ENCODE measurements at places on chromosomes 4 and X. TPM values are rescaled to one million over a fixed set of nuclear protein-coding genes. Genes with fewer than 3 reads are reported as not detected.

- H3K27ac ChIP-seq: no peak overlapping the region
- H3K4me3 ChIP-seq: no peak overlapping the region
- H3K36me3 ChIP-seq: no peaks in the 10 kb centered on the region
- H3K27me3 ChIP-seq: no peaks in the 10 kb centered on the region
- peak; percentile 15 for DNase-seq
- no peaks in the 10 kb centered on the region for H3K4me1 ChIP-seq
These were observed 42.3 kb downstream of the NALF2 start for GRCh38 chrX:69546417-69546816.

GRCh38 chr4:79848329-79848728 is 224.7 kb downstream of the ANTXR2 start:
- H3K4me1 ChIP-seq: peaks cover 29% of the 10 kb centered on the region
- H3K4me3 ChIP-seq: no peak overlapping the region
- peaks cover 8% of the 10 kb centered on the region for H3K36me3 ChIP-seq

GRCh38 chrX:79078114-79078513 is 66.4 kb upstream of the GPR174 start:
- no peak overlapping the region for H3K27ac ChIP-seq
- DNase-seq: no peak
- no peaks in the 10 kb centered on the region for H3K36me3 ChIP-seq
- no peak overlapping the region for H3K4me3 ChIP-seq
- no peaks in the 10 kb centered on the region for H3K4me1 ChIP-seq
- no peaks in the 10 kb centered on the region for H3K27me3 ChIP-seq

GRCh38 chrX:112211459-112211858 is 128.9 kb upstream of the TRPC5 start:
- no peaks in the 10 kb centered on the region for H3K27me3 ChIP-seq
- no peaks in the 10 kb centered on the region for H3K36me3 ChIP-seq
- H3K27ac ChIP-seq: no peak overlapping the region
- H3K4me3 ChIP-seq: no peak overlapping the region

- peak overlapping the region; percentile 27 for H3K27ac ChIP-seq
- peaks cover 13% of the 10 kb centered on the region for H3K4me1 ChIP-seq
- H3K36me3 ChIP-seq: no peaks in the 10 kb centered on the region
- H3K27me3 ChIP-seq: no peaks in the 10 kb centered on the region
These were observed 4.4 kb downstream of the MXD4 start for GRCh38 chr4:2257361-2258081.

- no peak overlapping the region for H3K27ac ChIP-seq
- no peaks in the 10 kb centered on the region for H3K36me3 ChIP-seq
- H3K27me3 ChIP-seq: no peaks in the 10 kb centered on the region
These were observed 34.6 kb downstream of the BCLAF3 start for GRCh38 chrX:19956306-19956705.

HMX1 gene
- total RNA-seq: 10.0 TPM

USP17L13 gene
- total RNA-seq: not detected

UGT8 gene
- total RNA-seq: 30.7 TPM

Measured in WTC11 (cell line).